ENCODE measurements at places on chromosomes 3 and 15. TPM values are rescaled to one million over a fixed set of nuclear protein-coding genes. Genes with fewer than 3 reads are reported as not detected.

DNA sequence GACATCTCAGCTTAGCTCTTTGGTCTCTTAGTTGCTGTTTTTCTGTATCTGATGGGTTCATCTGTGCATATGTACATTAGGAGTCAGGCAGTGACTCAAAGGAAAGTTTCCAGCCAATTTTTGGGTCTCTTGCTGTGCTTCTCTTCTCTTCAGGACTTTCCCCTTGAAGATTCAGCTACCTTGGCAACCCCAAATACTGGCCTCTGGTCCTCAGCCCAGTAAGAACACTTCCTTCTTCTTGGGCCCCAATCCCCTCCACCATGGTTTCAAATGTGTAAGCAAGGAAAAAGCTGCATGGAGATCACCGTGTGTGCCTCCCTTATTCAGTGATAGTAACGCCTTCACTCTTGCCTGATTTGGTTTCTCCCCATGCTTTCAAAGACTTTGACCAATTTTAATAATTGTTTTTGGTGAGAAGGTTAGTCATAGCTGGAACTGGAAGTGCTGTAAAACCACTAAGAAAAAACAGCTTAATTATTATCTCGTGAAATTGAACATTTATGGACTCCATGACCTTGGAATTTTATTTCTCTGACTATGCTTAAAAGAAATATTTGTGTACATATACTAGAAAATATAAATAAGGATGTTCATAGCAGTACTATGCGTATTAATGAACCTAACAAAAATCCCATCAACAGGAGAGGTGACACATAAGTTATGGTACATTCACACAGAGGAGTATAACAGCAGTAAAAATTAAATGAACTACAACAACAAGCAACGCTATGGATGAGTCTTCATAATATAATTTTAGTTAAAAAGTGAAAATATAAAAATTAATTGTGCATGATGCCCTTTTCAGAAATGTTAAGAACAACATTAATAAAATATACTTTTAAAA lies 125.3 kb upstream of the BCL6 start:
- DNase-seq, result no peak

- DNase-seq, result no peak
Measured at GRCh38 chr15:74175271-74176191, 2.0 kb downstream of the ISLR start.

- DNase-seq, result no peak
Measured at GRCh38 chr15:25674913-25675312, 188.2 kb downstream of the ATP10A start.

DNA sequence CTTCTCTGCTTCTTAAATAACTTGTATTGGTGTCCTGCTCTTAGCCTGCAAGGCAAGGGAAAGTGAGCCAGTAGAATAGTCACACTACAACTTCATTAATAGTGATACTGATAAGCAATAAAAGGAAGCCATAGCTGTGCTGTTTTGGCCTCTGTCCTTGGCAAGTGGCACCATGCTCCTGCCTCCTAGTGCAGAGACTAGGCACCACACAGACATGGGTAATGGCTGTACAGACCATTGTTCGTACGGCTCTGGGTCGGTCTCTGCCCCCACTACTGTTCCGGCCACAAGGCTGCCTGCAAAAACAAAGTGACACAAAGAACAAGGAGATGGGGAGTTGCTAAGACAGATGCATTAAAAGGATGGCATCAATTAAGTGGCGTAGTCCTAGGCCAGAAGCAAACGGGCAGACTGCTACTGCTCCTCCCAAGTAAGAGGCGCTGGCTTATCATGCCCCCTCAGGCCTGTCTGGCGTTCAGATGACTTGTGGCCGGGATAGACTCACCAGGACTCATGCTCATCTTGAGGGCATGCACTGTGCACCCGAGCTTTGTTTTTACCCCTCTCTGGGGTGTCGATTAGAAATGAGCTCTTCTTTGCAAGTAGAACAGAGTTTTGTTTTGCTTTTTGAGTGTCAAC lies 75.6 kb downstream of the TRAK1 start:
- no peak for DNase-seq

- no peak for DNase-seq
Measured at GRCh38 chr3:70006089-70006488, 6.6 kb downstream of the SAMMSON start.

DNA sequence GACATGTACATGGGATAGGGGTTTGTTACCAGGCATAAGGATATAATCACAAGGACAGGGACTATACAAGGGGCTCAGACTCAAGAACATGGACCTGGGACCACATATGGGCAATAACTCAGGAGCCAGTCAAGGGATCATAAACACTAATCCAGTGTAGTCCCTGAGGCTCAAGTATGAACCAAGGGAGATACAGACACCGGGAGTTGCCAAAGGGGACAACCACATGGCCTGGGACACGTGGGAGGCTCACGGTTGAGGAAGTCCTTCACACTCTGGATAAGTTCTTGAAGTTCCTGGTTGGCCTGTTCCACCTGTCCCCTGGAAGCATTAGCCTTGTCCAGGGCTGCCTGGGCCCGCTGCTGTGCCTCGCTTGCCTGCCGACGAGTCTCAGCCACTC lies 1.8 kb upstream of the USP19 start:
- no peak for DNase-seq

- no peak for DNase-seq
Measured at GRCh38 chr15:92902737-92903593, 2.8 kb downstream of the CHD2 start.

- no peak for DNase-seq
Measured at GRCh38 chr15:48603922-48604321, 41.6 kb downstream of the FBN1 start.

The HDC gene
- polyA plus RNA-seq, result 0.85 TPM

The MAN2C1 gene
- polyA plus RNA-seq, result 111 TPM

The GOLGA8G gene
- polyA plus RNA-seq, result 0.03 TPM

The ST8SIA2 gene
- 4.7 TPM for polyA plus RNA-seq

All from right renal cortex interstitium (tissue), 3 donors.